ENCODE measurements at places on chromosomes 12 and 14.

DNA sequence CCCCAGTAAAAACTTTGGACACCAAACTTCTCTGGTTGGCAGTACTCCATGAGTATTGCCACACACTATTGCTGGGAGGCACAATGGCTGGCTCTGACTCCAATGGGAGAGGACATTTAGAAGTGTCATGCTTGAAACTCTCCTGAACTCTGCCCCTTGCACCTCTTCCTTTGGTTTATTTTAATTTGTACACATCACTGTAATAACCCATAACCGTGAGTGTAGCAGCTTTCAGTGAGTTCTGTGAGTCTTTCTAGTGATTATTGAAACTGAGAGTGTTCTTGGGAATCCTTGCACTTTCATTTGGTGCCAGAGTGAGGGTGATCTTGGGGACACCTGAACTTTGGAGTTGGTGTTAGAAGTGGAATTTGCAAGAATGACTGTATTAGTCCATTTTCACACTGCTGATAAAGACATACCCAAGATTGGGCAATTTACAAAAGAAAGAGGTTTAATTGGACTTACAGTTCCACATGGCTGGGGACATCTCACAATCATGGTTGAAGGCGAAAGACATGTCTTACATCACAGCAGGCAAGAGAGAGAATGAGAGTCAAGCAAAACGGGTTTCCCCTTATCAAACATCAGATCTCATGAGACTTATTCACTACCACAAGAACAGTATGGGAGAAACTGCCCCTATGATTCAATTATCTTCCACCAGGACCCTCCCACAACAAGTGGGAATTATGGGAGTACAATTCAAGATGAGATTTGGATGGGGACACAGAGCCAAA is 41.3 kb upstream of the CEP83 start:
- DNase-seq: no peak

DNA sequence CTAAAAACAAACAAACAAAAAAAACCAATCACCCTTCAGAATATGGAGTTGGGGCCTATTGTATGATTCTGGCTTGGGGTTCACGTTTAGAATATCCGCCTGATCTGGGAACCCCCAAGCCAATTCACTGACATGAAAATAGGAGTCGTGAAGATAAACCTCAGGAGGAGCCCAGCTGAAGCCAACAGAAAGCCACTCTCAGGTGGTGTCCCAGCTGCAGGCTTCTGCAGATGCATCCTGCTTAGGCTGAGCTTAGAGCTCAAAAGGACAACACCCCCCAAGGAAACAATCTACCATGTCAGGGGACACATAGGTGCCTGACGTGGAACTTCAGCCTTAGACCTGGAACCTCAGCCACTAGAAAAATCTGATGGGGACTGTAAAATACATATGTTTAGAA is 51.9 kb downstream of the SYNE3 start:
- DNase-seq: no peak

DNA sequence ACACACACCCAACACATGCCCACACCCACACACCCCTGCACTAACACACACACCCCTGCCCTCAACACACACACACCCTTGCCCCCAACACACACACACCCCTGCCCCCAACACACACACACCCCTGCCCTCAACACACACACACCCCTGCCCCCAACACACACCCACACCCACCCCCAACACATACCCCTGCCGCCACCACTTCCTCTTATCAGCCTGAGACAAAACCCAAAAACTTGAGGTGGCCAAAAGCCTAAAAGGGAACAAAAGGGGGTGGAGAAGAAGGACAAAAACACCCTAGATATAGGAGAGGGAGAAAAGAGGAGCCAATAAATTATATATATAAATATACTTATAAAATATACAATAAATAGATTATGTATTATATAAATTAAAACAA is 9.1 kb upstream of the DEGS2 start:
- DNase-seq: no peak

DNA sequence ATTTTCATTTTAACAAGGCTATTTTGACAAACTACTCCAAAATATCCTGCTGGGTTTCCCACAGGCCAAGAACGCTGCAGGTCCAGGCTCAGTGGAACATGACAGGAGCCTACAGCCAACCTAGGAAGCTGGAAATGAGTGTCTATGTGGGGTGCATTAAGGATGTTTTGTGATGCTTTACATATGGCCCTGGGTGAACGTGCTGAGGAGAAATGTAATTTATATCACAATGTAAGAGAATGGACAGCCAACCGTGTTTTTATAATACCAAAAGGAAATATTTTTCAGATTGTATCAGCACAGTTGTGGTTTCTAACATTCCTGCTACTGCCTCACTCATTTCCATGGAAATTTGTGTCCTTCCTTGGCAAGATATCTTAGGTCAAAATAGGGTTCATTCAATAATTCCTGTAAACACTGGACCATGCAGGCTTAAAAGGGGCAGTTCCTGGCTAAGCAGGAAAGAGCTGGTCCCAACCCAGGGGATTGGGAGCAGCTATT is 51.5 kb downstream of the ST8SIA1 start:
- no peak for DNase-seq

GRCh38 chr12:102174117-102174516 is 23.5 kb downstream of the PMCH start:
- no peak for DNase-seq

- DNase-seq: no peak
Observed at GRCh38 chr12:5114436-5114835, 70.8 kb downstream of the KCNA5 start.

DNA sequence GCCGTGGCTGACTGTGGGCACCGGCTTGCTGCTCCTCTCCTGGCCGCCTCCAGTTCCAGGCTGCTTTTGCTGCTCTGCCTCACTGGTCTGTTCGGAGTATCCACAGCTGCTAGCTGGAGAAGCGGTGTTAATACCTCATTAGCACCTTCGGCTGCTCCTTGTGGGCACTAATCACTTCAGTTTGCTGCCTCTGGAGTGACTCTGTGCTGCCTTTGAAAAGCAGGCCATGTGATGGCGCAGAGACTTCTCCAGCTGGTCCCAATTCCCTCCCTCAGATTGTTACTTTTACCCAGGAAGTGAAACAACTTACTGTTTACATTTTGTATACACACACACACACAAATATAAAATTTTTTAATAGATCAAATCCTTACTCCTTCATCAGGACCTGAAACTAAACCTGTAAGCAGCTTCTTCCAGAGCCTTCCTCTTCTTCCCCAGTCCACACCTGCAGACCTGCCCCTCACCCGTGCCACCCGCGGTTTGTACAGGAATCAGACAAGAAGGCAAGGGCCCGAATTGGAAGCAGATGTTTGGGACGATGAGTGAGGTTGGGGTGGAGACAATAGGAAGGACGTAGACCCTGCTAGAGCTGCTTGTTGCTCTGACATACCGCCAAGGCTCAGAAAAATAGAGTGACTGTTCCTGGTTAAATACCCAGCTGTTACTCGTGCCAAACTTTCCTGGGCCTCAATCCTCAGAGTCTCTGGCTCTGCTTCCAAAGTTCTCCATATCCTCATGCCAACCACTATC is 41.5 kb upstream of the LTBP2 start:
- no peak for DNase-seq

DNA sequence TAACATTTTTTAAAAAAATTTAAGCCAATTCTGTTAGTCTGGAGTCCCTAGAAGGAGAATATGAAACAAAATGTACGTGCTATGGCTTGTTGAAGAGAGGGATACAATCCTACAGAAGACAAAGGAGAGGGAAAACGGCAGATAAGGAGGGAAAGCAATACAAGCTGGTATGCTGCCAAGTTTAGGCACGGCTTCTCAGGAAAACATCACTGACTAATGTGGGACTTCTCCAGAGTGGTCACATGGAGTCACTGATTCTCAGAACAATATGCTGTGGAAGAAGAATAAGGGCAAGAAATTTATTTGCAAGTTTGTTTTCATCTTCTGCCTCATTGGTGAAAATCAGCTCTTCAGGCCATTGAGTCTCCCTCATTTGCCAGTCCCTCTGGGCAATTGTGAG is 22.9 kb upstream of the NR1H4 start:
- DNase-seq: no peak

- DNase-seq: no peak
Observed at GRCh38 chr12:6322969-6323339, 12.5 kb downstream of the PLEKHG6 start.

DNA sequence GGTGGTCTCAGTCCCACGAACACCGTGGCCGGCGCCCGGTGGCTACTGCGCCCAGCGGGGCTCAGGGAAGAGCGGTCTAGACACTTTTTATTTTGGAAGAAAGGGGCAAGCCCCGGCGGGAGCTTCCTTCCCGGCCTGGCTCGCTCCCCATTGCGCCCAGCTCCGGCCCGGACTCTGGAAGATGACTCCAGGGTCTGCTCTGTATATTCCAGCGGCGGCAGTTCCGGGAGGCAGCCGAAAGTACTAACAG is 225.1 kb upstream of the CRY1 start:
- DNase-seq: no peak

GRCh38 chr14:37545174-37545573 is 49.9 kb downstream of the FOXA1 start:
- DNase-seq: no peak

DNA sequence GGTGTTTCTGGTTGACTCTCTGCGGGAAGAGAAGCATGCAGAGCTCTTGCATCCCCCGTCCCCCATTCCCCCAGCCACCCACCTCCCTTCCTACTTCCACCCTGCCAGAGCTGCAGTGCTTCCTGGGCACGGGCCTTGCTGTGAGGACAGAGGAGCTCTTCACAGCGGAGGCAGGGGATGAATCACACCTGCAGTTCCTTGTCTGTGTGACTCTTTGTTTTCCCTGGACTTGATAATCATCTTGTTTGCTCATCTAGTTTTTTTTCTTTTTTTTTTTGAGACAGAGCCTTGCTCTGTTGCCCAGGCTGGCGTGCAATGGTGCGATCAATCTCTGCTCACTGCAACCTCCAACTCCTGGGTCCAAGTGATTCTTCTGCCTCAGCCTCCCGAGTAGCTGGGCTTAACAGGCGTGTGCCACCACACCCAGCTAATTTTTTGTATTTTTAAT is 27.8 kb downstream of the ANKRD9 start:
- no peak for DNase-seq

GRCh38 chr12:108361606-108362005 is 22.5 kb upstream of the CMKLR1 start:
- DNase-seq: no peak

GRCh38 chr14:70735043-70735442 is 74.3 kb downstream of the MAP3K9 start:
- peak; percentile 75 for DNase-seq

- DNase-seq: no peak
Observed at GRCh38 chr12:10012630-10013330, 2.4 kb downstream of the CLEC12B start.

GRCh38 chr12:27826076-27826475 is 46.0 kb upstream of the MANSC4 start:
- no peak for DNase-seq

- DNase-seq: no peak
Observed at GRCh38 chr14:97975962-97976361, 1178.8 kb downstream of the VRK1 start.

DNA sequence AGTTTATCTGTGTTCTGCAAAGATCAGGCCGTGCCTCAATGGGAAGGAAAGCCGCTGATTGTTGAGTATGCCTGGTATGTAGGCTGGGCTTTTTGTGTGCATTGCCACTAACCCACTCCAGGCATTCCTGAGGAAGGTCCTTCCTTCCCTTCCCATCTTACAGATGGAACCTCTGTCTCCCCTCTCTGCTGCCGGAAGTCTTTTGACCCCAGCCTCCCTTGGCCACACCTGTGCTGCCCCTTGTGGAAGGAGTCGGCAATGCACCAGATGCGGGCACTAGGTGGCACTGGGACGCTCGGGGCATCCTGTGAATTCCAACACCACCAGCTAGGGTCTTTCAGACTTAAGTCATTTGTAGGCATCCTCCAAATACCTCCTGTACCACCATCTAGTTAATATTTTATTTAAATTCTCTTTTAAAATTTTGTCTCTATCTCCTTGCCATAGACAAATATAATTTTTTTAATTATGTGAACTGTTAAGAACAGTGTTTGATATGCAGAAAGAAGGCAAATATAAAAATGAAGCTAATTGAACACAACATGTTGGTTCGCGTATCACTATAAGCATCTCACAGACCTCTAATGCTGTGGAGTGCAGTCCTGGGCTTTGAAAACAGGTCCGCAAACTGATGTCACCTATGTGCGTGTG is 99.6 kb downstream of the RIN3 start:
- peak; percentile 58 for DNase-seq

DNA sequence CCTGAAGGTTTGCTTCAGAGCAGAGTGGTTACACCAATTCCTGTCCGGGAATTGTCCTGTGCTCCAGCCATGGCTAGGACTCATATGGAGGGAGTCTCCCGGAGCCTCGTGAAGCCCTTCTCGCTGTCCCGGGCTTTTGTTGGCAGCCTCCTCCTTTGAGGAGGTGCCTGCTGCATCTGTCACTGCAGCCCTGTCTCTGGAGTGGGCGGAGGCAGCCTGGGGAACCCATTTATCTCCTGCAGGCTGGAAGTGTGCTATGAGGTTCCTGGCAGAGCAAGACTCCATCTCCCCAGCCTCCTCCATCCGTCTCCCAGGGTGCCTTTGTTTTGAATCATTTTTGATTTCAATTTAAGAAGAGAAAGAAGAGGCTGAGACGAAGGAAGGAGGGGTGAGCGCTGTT is 355.3 kb downstream of the GLT1D1 start:
- DNase-seq: no peak

GRCh38 chr12:94644141-94644979 is 6.0 kb downstream of the TMCC3 start:
- DNase-seq: no peak

GRCh38 chr14:98897605-98898309 is 374.2 kb downstream of the BCL11B start:
- no peak for DNase-seq

GRCh38 chr14:79165471-79166090 is 995.4 kb downstream of the NRXN3 start:
- no peak for DNase-seq

DNA sequence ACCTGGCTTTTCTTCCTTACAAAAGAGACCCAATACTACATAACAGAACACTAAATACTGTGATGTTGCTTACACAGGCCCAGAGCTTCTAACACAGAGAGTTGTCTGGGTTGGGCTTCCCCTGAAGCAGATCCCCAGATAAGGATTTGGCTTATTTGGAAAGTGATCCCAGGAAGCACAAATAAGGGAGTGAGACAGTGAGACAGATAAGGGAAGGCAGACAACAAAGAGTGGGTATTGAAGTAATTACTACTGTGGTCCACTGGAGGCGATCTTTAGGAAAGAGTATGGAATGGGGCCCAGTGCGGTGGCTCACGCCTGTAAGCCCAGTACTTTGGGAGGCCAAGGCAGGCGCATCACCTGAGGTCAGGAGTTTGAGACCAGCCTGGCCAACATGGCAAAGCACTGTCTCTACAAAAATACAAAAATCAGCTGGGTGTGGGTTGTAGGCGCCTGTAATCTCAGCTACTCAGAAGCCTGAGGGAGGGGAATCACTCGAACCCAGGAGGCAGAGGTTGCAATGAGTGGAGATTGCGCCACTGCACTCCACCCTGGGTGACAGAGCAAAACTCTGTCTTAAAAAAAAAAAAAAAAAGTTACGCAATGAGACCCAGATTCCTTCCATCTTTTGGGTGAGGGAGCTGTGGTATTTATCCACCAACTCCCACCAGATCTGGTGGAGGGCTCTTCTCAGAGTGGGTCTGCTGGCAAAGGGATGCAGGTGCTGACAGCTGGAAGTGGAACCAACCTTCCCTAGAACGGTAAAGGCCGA is 10.2 kb upstream of the C12orf43 start:
- no peak for DNase-seq

Data from NCI-H1694 treated with DMSO at 0.1 percent for 48 hours (cell line).